Spleen (tissue), 13 donors: ENCODE measurements at places on chromosomes 6 and 20.

DNA sequence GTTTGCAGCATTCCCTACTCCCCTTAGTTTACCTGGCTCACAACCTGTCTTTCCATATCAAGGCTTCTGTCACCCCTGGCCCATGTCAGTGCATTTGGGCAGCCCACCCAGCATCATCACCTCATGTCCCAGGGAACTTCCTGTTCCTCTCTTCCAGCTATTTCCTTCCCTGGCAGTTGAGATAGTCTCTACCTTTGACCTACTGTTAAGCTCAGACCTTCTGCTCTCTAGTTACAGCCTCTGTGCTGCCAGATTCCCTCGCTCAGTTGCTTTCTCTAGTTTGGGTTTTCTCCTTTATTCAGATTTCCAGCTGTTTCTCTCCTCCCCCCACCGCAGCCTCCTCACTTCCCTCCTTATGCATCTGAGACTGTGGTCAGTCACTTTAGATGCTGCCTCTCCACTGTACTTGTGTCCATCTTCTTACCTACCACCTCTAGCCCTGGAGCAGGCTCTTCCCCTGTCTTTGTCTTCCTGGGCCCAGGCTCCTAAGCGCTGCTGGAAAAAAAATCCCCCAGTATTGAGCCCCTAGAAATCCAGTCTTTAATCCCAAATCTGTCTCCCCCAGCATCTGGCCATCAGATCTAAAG is 16.3 kb downstream of the PTPN1 start:
- peaks cover 100% of the 10 kb centered on the region for H3K4me1 ChIP-seq
- H3K27ac ChIP-seq = peak overlapping the region; percentile 48
- H3K4me3 ChIP-seq = no peak overlapping the region
- no peaks in the 10 kb centered on the region for H3K36me3 ChIP-seq

DNA sequence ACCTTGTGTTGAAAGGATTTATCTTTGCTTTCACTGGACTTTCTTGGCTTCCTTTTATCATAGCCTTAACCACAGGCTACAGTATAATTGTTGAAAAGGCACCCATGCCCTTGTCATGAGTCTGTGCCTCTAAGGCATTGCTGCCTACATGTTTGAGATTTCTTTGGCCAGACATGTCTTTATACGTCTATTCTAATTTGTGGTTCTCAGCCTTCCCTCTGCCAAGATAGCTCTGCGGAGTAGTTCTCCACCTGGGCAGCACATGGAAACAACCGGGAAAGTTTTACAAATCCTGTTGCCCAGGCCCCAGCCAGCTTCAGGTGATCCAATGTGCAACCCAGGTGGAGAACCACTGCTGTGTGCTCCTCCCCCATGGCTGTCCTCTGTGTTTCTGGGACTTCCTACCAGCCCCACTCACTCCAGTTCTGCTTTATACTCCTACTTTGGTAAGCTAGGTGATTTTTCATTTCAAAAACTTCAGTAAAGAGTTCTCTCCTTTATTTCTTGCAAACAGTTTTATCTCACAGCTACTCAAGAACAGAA is 159.6 kb upstream of the MYLIP start:
- no peaks in the 10 kb centered on the region for H3K4me1 ChIP-seq
- no peaks in the 10 kb centered on the region for H3K27me3 ChIP-seq
- H3K36me3 ChIP-seq = no peaks in the 10 kb centered on the region
- no peak overlapping the region for H3K4me3 ChIP-seq

GRCh38 chr6:40406175-40406574 is 181.0 kb downstream of the LRFN2 start:
- no peak overlapping the region for H3K27ac ChIP-seq
- no peak overlapping the region for H3K4me3 ChIP-seq
- H3K27me3 ChIP-seq = no peaks in the 10 kb centered on the region
- no peak for DNase-seq
- H3K36me3 ChIP-seq = no peaks in the 10 kb centered on the region
- no peaks in the 10 kb centered on the region for H3K4me1 ChIP-seq

DNA sequence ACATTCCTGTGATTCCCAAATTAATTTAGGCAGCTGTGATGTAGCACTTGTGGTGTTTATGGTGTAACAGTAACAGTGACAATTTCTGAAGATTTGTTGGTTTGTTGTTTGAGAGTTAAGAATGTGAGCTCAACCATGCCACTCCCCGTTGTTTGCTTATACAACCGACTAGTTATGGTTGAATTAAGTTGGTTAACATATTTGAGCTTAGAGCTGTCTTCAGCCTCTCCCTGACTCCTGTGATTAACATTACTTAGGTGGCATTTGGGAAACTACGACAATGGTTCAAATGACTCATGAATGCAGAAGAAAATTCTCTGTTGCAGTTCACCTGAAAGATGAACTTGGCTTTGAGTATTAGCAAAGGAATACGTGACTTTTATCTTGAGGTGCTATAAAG is 35.9 kb upstream of the PRL start:
- no peak overlapping the region for H3K27ac ChIP-seq
- no peaks in the 10 kb centered on the region for H3K27me3 ChIP-seq
- no peaks in the 10 kb centered on the region for H3K36me3 ChIP-seq
- H3K4me1 ChIP-seq = no peaks in the 10 kb centered on the region
- no peak overlapping the region for H3K4me3 ChIP-seq

DNA sequence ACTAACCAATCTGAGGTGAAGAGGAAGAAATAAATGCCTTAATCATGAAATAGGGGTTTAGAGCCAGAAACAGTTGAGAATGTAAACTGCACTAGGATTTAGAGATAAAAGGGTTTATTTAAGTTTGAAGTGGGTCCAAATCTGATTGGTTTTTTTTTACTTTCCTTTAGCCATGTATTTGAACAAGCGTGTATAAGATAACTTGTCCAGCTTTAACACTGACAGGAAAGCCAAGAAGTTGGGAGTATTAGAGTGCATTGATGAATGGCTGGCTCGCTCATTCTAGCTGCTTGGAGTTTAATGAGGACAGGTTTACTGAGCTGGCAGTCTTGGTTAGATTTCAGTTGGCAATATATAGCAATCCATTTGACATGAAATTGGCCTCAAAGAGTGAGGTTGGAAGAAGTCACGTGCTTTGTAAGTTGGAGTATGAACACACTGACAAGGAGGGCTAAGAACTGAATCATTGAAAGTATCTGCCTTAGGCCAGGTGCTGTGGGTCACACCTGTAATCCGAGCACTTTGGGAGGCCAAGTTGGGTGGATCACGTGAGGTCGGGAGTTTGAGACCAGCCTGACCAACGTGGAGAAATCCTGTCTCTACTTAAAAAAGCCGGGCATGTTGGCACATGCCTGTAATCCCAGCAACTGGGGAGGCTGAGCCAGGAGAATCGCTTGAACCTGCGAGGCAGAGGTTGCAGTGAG is 13.7 kb downstream of the SRSF3 start:
- H3K36me3 ChIP-seq = peaks cover 100% of the 10 kb centered on the region
- no peak overlapping the region for H3K4me3 ChIP-seq
- no peak overlapping the region for H3K27ac ChIP-seq

GRCh38 chr6:116945809-116946208 is 68.8 kb downstream of the RFX6 start:
- no peaks in the 10 kb centered on the region for H3K27me3 ChIP-seq
- H3K36me3 ChIP-seq = no peaks in the 10 kb centered on the region
- H3K27ac ChIP-seq = no peak overlapping the region
- DNase-seq = no peak

DNA sequence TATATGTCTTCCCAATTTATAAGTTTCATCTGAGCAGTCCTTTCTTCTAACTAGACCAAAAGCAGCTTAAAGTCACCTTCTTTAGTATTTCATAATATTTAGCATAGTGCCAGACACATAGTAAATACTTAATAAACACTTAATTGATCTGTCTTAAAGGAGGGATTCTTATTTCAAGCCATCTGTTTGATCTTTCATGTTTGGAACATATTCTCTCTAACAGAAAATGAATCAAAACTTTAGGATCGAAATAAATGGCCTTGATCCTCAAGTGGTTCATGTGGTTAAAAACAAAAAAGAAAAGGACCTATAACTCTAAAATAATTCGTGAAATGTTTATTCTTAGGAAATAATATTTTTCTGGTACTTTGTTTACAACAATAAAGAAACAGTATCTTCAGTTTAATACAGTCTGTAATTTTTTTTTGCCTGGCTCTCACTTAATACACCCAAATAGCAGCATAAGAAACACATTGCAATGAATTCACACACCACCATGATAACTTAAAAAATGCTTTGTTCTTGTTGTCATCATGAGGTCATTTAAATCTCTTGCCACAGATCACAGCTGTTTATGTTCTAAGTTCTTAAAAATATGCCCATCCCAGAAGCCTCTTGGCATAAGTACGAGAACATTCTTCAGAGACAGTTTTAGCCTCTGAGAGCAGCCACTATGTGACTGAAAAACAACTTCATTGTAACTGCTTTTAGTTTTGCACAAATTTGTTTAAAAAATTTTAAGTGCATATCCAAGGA is 48.1 kb downstream of the ESF1 start:
- H3K4me1 ChIP-seq = no peaks in the 10 kb centered on the region
- H3K36me3 ChIP-seq = no peaks in the 10 kb centered on the region
- peak overlapping the region; percentile 47 for H3K27ac ChIP-seq
- no peak overlapping the region for H3K4me3 ChIP-seq
- no peaks in the 10 kb centered on the region for H3K27me3 ChIP-seq
- DNase-seq = no peak

GRCh38 chr6:34039943-34040342 is 105.9 kb downstream of the GRM4 start:
- H3K36me3 ChIP-seq = no peaks in the 10 kb centered on the region
- H3K27me3 ChIP-seq = no peaks in the 10 kb centered on the region
- H3K4me3 ChIP-seq = no peak overlapping the region
- no peaks in the 10 kb centered on the region for H3K4me1 ChIP-seq
- no peak overlapping the region for H3K27ac ChIP-seq

- H3K4me3 ChIP-seq = no peak overlapping the region
- no peak overlapping the region for H3K27ac ChIP-seq
- peaks cover 46% of the 10 kb centered on the region for H3K36me3 ChIP-seq
- no peaks in the 10 kb centered on the region for H3K27me3 ChIP-seq
These were observed 51.7 kb downstream of the UQCC1 start for GRCh38 chr20:35360033-35360432.

GRCh38 chr6:29598172-29598747 is 13.3 kb downstream of the OR2H2 start:
- H3K4me1 ChIP-seq = peaks cover 6% of the 10 kb centered on the region
- H3K4me3 ChIP-seq = no peak overlapping the region
- no peaks in the 10 kb centered on the region for H3K27me3 ChIP-seq
- DNase-seq = no peak

- peaks cover 10% of the 10 kb centered on the region for H3K4me1 ChIP-seq
- no peaks in the 10 kb centered on the region for H3K27me3 ChIP-seq
These were observed 31.7 kb downstream of the UTRN start for GRCh38 chr6:144316862-144317195.

- no peaks in the 10 kb centered on the region for H3K27me3 ChIP-seq
- no peak for DNase-seq
- H3K36me3 ChIP-seq = no peaks in the 10 kb centered on the region
- H3K4me1 ChIP-seq = no peaks in the 10 kb centered on the region
These were observed 100.5 kb upstream of the EDN1 start for GRCh38 chr6:12189661-12190060.

- peaks cover 98% of the 10 kb centered on the region for H3K27me3 ChIP-seq
- H3K4me1 ChIP-seq = peaks cover 43% of the 10 kb centered on the region
- DNase-seq = peak; percentile 74
- H3K36me3 ChIP-seq = no peaks in the 10 kb centered on the region
- H3K4me3 ChIP-seq = peak overlapping the region; percentile 57
- no peak overlapping the region for H3K27ac ChIP-seq
These were observed 1.9 kb upstream of the POU3F2 start for GRCh38 chr6:98832284-98833056.

- H3K27ac ChIP-seq = no peak overlapping the region
- H3K36me3 ChIP-seq = no peaks in the 10 kb centered on the region
- H3K27me3 ChIP-seq = no peaks in the 10 kb centered on the region
- H3K4me3 ChIP-seq = no peak overlapping the region
- no peak for DNase-seq
- peaks cover 27% of the 10 kb centered on the region for H3K4me1 ChIP-seq
These were observed 67.9 kb upstream of the RNF24 start for GRCh38 chr20:4083098-4083865.

DNA sequence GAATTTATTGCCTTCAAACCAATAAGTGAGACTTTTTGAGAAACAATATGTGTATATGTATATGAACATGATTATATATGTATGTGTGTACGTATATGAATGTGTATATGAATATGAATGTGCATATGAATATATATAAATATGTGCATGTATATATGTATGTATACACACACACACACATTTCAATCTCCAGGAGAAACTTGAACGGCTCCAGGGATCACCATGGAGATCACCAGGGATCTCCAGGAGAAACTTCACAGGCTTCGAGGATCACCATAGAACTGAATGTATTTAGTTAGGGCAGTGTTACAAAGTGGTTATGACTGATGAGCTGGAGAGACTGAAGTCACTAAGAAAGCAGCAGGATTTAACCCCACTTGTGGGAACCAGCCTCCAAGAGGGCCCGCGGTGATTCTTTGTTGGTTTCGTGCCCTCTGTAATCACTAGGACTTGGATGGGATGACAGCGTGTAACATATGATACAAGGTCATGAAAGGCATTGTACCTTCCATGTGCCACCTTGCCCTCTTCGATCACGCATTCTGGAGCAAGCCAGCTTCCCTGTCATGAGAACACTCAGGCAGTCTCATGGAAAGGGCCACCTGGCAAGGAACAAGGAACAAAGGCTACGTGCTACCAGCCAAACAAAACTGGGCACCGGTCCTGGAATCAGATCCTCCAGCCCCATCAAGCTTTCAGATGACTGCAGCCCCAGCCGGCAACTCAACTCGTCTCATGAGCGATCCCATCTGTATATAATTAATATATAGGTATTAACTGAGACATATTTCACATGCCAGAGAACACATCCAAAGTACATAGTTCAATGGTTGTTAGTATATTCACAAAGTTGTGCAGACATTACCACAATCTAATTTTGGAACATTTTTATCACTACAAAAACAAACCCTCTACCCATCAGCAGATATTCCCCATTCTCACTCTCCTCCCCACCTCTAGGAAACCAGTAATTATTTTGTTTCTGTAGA is 8.6 kb downstream of the FAM50B start:
- H3K4me1 ChIP-seq = no peaks in the 10 kb centered on the region
- no peak overlapping the region for H3K4me3 ChIP-seq
- H3K36me3 ChIP-seq = no peaks in the 10 kb centered on the region
- no peak overlapping the region for H3K27ac ChIP-seq
- no peak for DNase-seq
- no peaks in the 10 kb centered on the region for H3K27me3 ChIP-seq

GRCh38 chr6:41463062-41463930 is 82.9 kb upstream of the FOXP4 start:
- H3K4me1 ChIP-seq = peaks cover 3% of the 10 kb centered on the region
- H3K27ac ChIP-seq = no peak overlapping the region
- peaks cover 7% of the 10 kb centered on the region for H3K27me3 ChIP-seq

DNA sequence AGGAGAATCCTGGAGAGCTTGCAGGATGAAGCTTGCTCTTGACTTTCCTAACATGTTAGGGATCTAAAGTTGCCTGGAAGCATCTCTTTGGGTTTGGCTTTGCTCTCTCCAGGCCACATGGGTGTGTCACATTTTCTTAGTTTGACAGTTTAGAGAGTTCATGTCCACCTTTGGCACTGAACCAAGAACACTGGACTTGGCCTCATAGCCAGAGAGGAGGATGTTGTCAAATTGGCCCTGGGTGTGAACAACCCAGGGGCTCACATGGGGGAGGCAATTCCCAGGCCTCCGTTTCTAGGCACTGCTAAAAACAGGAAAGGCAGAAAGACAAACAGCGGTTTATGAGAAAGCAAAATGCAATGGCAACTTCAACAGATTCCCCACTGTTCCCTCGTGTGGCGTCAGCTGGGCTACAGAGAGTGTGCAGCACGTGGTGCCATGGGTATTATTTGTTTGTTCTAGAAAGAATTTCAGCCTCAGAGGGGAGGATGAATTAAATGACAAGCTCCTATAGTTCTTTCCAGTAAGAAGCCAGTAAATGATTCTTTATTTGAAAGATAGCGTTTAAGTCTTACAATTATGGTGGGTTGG is 93.9 kb downstream of the CLIC5 start:
- DNase-seq = no peak
- peak overlapping the region; percentile 41 for H3K27ac ChIP-seq
- H3K36me3 ChIP-seq = no peaks in the 10 kb centered on the region
